ENCODE measurements at places on chromosomes 5 and 9.

GRCh38 chr9:6715755-6716643 lies 41.8 kb upstream of the KDM4C start:
- peak; percentile 85 for DNase-seq

GRCh38 chr9:105007143-105007542 lies 79.2 kb upstream of the ABCA1 start:
- DNase-seq: peak; percentile 40

GRCh38 chr9:125529589-125530515 lies 177.2 kb downstream of the MAPKAP1 start:
- no peak for DNase-seq

DNA sequence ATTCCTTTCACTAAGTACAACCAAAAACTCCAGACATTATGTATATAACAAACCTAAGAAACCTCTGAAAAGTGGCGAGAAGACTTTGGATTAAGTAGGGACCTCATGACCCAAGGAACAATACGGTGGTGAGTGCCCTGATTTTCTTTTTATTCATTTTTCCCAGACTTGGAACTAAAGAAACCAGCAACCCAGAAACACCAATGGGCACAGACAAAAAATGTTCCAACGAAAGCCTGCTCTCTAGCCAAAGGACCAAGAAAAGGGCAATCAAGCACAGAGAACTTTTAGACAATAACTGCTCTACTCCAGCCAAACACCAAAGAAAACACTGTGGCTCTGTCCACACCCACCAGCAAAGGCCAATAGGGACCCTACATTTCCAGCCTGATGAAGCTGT lies 66.2 kb upstream of the SSBP2 start:
- no peak for DNase-seq

DNA sequence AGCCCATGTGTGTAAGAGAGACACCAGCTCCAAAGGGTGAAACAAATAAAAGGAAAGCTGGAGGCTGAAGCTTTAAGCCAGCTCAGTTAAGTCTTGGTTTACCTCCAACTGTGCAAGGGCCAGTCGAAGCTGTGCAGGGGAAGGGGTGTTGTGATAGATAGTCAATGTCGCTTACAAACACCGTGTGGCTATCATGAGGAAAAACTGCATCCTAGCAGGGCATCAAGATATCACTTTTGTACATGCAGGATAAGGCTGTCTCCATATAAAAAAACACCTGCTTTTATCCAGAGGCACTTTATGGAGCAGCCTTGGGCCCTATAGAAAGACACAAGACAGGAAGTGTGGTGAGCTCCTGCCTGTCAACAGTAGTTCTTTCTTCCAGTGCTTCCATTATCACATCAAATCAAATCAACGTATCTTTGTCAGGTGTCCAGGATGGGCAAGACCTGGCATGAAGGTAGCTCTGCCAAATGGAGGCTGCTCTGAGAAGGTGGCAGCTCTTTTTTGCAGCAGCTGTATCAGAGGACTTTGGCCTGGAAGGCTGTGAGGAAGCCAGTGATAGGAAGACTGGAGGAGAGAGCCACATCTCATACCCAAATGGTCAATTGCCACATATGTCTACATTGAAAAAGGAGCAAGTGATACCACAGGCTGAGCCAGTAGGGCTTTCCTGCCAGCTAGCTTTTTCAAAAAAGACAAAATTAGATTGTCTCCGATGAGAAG lies 29.3 kb upstream of the SELENOP start:
- no peak for DNase-seq

DNA sequence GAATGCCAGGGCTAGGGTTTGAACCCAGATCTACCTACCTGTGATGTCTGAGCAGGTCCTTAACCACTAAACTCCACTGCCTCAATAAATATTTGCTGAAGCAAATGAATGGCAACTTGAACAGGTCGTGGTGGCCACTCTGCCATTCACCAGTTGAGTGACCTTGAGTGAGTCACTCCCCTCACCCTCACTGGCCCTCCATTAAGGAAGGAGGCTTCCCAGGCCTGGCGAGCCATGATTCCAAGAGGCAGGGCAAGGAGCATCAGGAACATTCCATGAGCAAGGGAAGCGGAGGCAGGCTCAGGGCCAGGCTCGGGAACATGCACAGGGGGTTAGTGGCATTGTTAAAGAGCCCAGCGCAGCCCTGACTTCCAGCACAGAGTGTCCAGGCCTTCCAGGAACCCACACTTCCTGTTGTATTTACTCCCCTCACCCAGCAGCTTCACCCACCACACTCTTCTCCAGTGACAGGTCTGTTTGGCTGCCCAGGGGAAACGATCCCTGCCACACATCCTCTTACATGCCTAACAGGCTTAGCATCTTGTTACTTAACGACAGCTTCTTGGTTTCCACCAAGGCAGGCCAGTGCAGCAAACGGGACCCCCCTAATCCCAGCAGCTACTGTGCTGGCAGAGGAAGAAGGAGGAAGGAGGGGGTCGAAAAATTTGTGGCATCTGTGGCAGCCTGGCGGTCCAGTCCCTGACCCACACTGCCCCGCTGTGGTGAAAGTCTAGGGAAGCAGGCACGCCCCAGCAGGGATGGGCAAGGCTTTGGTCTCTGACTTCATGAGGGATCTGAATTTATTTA lies 43.7 kb upstream of the TTC1 start:
- peak; percentile 48 for DNase-seq

- DNase-seq: no peak
Observed at GRCh38 chr9:120446671-120447070, 133.3 kb downstream of the CDK5RAP2 start.

GRCh38 chr5:139443831-139444453 lies 4.6 kb upstream of the DNAJC18 start:
- DNase-seq: no peak
